SJCRH30 (cell line): ENCODE measurements at places on chromosomes 1 and 21. TPM values are rescaled to one million over a fixed set of nuclear protein-coding genes. Genes with fewer than 3 reads are reported as not detected.

GRCh38 chr21:39318091-39318959, 4.9 kb upstream of the BRWD1 start:
- H3K4me3 ChIP-seq = no peak overlapping the region
- peaks cover 7% of the 10 kb centered on the region for H3K4me1 ChIP-seq
- no peak overlapping the region for H3K27ac ChIP-seq

DNA sequence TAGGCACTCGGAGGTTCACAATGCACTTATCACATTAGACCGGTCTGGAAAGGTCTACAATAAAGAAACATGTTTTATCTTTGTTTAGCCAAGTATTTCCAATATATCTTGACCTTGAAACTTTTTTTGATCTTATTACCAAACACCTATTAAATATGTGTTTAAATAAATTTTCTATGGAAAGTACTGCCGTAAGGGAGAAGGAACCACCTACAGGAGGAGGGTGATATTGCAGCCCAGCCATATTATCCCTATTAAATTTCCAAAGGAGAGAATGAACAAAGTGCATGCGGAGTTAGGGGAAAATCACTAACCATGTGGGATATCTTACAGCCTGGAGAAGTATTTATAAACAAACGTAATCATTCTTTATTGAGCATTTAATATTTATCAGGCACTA, 14.5 kb downstream of the BRINP2 start:
- no peaks in the 10 kb centered on the region for H3K27me3 ChIP-seq
- no peaks in the 10 kb centered on the region for H3K36me3 ChIP-seq
- H3K27ac ChIP-seq = no peak overlapping the region
- H3K4me3 ChIP-seq = no peak overlapping the region
- no peaks in the 10 kb centered on the region for H3K4me1 ChIP-seq
- DNase-seq = peak; percentile 7

GRCh38 chr1:61740751-61741700, 1.3 kb upstream of the PATJ start:
- H3K36me3 ChIP-seq = no peaks in the 10 kb centered on the region
- H3K27ac ChIP-seq = no peak overlapping the region
- DNase-seq = no peak
- no peaks in the 10 kb centered on the region for H3K4me1 ChIP-seq
- no peaks in the 10 kb centered on the region for H3K27me3 ChIP-seq

DNA sequence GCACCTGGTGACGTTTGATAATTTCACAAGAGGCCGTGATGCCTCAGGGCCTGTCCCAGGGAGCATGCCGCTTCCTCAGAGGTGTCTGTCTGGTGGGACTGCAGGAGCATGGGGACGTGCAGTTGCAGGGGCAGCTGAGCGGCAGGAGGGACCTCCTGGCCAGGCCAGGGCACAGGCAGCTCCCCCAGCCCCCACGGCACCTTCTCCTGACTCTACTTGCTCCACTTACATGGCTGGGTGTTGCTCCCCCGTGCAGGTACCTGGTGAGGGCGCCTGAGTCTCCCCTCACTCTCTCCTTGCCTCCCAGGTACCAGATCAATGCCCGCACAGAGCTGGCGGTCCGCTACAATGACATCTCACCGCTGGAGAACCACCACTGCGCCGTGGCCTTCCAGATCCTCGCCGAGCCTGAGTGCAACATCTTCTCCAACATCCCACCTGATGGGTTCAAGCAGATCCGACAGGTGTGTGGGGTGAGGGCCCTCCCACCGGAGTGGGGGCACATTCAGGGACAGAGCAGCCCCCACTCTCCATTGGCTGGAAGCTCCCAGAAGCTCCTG, 108.4 kb downstream of the PDE9A start:
- no peaks in the 10 kb centered on the region for H3K36me3 ChIP-seq
- H3K27ac ChIP-seq = no peak overlapping the region
- no peak overlapping the region for H3K4me3 ChIP-seq
- DNase-seq = no peak

- H3K36me3 ChIP-seq = no peaks in the 10 kb centered on the region
- no peak overlapping the region for H3K4me3 ChIP-seq
- DNase-seq = no peak
Observed at GRCh38 chr1:200665861-200666260, 3.8 kb downstream of the DDX59 start.

GRCh38 chr1:219900201-219900600, 28.2 kb downstream of the SLC30A10 start:
- no peaks in the 10 kb centered on the region for H3K36me3 ChIP-seq
- no peak for DNase-seq
- no peak overlapping the region for H3K27ac ChIP-seq
- H3K27me3 ChIP-seq = no peaks in the 10 kb centered on the region
- no peak overlapping the region for H3K4me3 ChIP-seq

GRCh38 chr1:8875216-8875861, 3.1 kb downstream of the ENO1 start:
- no peak overlapping the region for H3K4me3 ChIP-seq
- no peak for DNase-seq
- H3K36me3 ChIP-seq = peaks cover 69% of the 10 kb centered on the region
- H3K27ac ChIP-seq = no peak overlapping the region

GRCh38 chr1:203359010-203359571, 8.2 kb upstream of the FMOD start:
- DNase-seq = no peak
- no peaks in the 10 kb centered on the region for H3K36me3 ChIP-seq
- H3K27ac ChIP-seq = no peak overlapping the region
- peaks cover 25% of the 10 kb centered on the region; the same call in 1 of the 2 replicates for H3K27me3 ChIP-seq
- no peak overlapping the region for H3K4me3 ChIP-seq

GRCh38 chr1:203649551-203649998, 22.9 kb downstream of the ATP2B4 start:
- H3K27ac ChIP-seq = no peak overlapping the region
- DNase-seq = no peak
- no peaks in the 10 kb centered on the region for H3K36me3 ChIP-seq
- no peaks in the 10 kb centered on the region for H3K27me3 ChIP-seq
- H3K4me3 ChIP-seq = no peak overlapping the region
- peaks cover 14% of the 10 kb centered on the region; the same call in 1 of the 2 replicates for H3K4me1 ChIP-seq

The CHIA gene
- total RNA-seq = not detected in 2 replicates
